Muscle of arm (tissue), 14 donors: ENCODE measurements at places on chromosomes 12 and 14. TPM values are rescaled to one million over a fixed set of nuclear protein-coding genes. Genes with fewer than 3 reads are reported as not detected.
A peak's percentile ranks its signal among the peaks of the same experiment; 100 is the strongest.

DNA sequence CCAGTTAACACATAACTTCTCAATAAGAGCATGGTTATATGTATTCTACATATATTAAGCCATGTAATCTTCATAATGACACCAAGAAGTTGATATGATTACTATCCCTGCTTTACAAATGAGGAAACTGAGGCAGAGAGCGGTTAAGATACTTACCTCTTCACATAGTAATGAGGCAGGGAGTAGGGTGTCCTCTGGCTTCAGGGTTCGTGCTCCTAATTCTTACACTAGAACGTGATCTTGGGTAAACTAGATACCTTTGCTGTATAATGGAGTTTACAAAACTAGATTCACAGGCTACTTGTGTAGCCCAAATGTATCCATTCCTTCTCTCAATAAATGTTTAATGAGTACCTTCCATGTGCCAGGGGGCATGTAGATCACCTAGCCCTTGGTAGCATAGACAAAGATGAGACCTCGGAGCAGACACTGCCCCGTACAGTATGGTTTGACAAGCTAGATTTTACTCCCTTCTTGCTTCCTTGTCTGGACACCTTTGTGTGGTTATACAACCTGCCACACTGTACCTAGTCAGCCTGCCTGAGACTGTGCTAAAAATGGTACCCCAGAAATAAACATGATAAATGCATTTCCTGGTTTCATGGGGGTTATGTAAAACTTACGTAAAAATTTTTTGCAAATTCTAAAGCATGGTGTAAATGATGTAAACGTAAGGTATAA is 991.8 kb downstream of the VRK1 start:
- DNase-seq = no peak

Gene KRT72
- not detected for polyA plus RNA-seq

DNA sequence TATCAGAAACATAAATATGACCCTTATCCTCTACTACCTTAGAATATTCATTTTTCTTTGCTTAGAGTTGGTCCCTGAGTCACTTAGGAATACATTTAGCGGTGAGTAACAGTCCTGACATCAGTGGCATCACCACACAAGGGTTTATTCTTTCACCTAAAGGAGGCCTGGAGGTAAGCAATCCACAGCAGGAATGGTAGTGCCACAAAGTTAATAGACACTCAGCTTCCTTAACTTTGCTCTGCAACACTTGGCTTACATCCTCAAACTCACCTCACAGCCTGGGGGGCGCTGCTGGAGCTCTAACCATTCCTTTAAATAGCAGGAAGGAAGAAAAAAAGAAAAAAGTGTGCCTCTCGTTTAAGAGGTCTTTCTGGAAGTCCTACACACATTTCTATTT is 29.1 kb downstream of the BBOF1 start:
- no peak for DNase-seq

Gene PSMC1
- 63.2 TPM for polyA plus RNA-seq

- DNase-seq = no peak
These were observed 7.7 kb downstream of the RARG start for GRCh38 chr12:53224061-53224896.

- DNase-seq = no peak
These were observed 36.8 kb downstream of the SPTSSA start for GRCh38 chr14:34425095-34425851.

DNA sequence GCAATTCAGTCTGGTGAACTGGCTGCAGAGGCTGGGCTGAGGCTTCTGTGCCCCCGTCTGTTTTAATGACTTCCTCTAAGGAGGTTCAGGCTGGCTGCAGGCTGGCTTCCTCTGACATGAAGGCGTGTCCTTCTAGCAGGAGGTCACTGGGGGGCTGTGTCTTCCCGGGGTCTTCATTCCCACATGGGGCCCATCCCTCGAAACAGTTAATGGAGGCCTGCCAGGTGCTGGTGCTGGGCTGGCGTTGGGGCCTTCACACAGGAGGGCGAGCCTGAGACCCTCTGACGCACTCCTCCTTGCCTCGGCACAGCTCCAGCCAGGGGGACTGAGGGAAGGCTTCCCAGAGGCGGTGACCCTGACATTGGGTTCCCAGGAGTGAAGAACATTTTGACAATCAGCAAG is 57.7 kb upstream of the DLK1 start:
- no peak for DNase-seq

DNA sequence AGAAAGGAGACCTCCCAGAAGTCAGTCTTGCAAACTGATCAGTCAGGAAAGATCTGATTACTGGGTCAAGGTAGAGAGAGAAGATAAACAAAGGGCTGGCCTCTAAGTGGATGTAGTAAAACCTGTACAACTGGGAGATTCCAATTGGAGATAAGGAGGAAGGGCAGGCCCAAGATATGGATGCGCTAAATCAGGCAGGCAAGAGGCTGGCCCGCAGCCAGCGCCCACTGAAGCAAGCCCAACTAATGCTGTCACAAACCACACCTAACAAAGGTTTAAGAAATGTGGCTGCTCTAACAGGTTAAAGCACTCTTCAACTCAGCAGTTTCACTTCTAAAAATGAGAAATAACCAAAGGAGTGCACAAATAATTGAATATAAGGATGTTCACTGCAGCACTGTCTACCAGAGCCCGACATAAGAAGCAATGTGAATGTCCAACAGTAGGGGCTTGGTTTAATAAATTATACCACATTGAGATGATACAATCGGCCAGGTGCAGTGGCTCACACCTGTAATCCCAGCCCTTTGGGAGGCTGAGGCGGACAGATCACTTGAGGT is 4.7 kb downstream of the GLTP start:
- DNase-seq = no peak

Gene ACSM4
- 0.13 TPM for polyA plus RNA-seq

Gene RTN1
- polyA plus RNA-seq = 1.7 TPM

GRCh38 chr12:79023261-79023660 is 158.7 kb downstream of the SYT1 start:
- no peak for DNase-seq

DNA sequence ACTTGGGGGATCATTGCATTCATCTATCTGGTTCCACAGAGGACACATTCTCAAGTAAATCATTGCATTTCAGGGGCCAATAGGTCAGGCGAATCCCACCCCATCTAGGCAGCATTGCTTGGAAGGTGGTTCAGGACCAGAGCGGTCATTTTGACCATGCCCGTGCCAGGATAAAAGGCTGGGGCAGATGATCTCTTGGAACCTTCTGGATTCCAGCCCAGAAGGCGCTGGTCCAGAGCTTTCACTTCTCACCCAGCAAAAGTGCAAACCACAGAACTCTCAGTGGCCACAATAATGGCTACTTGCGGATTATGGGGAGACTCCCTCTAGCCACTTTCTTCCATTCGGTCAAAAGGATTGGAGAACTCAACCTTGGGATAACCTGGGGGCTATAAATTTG is 595 bp upstream of the KRT85 start:
- DNase-seq = no peak

GRCh38 chr12:12228402-12228801 is 38.4 kb downstream of the LRP6 start:
- no peak for DNase-seq

GRCh38 chr12:6914947-6915788 is 788 bp downstream of the ENO2 start:
- DNase-seq = no peak

Gene ADGRD1
- polyA plus RNA-seq = 37.3 TPM

DNA sequence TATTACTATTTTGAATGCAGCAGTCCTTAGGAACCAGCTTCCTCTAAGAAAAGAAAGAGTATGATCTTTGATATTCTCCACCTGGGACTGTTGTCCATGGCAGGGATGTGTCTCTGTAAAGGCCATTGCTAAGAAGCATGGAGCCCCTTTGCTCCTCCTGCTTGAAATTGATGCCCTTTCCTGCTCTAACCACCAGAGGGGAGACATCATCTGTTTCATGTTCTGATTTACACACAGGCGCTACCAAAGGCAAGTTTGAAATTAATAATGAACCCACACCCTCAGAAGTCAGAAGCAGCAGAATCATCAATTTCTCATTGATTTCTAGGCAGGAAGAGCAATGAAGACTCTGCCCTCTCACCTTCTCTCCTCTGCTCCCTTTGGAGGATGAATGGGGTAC is 253.8 kb downstream of the RMST start:
- no peak for DNase-seq

GRCh38 chr12:33663000-33663654 is 223.5 kb upstream of the SYT10 start:
- no peak for DNase-seq

DNA sequence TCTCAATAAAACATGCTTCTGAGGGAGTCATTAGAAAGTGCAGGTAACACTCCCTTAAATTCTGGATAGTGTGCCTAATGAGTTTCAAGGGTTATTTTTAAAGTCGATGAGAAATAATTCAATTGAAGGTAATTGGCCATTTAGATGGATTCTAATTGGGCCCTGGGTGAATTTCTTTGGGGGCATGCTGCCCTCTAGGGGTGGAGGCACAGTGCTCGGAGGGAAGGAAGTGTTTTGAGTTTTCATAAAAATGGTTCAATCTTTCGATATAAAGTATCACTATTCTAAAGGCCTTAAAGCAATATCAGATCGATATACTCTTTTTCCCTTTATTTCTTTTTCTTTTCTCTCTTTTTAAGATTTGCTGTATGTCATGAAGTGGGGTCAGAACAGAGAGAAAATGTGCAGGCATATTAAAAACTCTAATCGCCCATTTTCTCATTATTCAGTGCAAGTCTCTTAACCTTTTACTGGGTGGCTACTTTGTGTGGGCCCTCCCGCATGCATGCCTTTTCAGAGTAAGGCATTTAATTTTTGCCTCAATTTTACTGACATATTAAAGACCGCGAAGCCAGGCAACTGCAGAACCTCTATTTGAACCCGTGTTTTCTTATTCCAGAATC is 25.5 kb downstream of the NKX2-8 start:
- DNase-seq = no peak

- no peak for DNase-seq
These were observed 102.7 kb downstream of the RBM19 start for GRCh38 chr12:113863455-113863845.

Gene GLIPR1
- polyA plus RNA-seq = 4.2 TPM

Gene JPH4
- 0.36 TPM for polyA plus RNA-seq

DNA sequence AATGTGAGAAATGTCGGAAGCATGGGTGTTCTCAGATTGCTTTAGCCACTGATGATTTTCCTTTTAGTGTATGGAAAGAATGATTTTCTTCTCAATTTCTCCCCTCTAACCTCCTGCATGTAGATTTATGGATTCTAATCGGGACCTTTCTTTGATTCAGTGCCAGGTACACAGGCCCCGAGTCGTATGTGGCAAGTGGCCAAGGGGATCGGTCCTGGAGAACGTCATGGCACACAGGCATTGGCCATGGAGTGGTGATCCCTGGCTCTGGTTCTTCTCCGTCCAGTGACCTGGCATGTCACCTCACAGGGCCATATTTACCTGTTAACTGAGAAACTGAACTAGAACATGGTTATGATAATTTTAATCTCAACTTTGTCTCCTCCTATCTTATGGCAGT is 58.1 kb downstream of the ETV6 start:
- no peak for DNase-seq

Gene CATSPERB
- polyA plus RNA-seq = 1.5 TPM

GRCh38 chr12:6277982-6278438 is 32.5 kb upstream of the PLEKHG6 start:
- DNase-seq = no peak

GRCh38 chr12:34391771-34392581 is 369.7 kb downstream of the ALG10 start:
- no peak for DNase-seq

GRCh38 chr12:6551496-6552139 is 4.2 kb downstream of the IFFO1 start:
- no peak for DNase-seq

- DNase-seq = no peak
These were observed 31.5 kb downstream of the CLEC1A start for GRCh38 chr12:10067264-10067663.

- no peak for DNase-seq
These were observed 209.8 kb downstream of the BCL11B start for GRCh38 chr14:99062216-99062615.

GRCh38 chr14:100537446-100538350 is 49.5 kb downstream of the BEGAIN start:
- no peak for DNase-seq

Gene TMEM132D
- 0.54 TPM for polyA plus RNA-seq

DNA sequence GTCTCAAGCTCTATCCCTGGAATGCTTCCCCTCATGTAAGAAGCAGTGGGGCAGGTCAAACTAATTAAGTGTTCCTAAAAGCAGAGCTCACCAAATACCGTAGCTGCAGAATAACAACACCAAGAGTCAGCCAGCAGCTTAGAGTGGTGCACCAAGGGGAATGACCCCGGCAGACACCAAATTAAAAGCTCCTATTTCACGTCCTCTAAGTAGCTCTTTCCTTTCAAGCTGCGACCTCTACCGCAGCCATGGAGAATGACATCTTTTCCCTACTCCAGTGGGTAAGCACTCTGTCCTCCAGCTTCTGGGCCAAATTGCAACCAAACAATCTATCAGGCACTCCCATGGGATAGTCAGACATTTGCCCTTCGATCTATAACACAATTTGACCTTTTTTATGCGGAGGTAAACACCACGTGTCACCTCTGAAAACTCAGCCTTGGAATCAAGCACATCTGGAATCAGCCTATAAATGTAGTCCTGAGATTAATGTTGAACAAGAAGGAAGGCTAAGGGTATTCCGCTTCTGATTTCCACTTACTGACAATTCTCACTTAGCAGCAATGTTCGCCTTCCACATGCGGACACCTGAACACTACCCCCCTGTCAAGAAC is 67.6 kb upstream of the CDKN3 start:
- DNase-seq = peak; percentile 61

DNA sequence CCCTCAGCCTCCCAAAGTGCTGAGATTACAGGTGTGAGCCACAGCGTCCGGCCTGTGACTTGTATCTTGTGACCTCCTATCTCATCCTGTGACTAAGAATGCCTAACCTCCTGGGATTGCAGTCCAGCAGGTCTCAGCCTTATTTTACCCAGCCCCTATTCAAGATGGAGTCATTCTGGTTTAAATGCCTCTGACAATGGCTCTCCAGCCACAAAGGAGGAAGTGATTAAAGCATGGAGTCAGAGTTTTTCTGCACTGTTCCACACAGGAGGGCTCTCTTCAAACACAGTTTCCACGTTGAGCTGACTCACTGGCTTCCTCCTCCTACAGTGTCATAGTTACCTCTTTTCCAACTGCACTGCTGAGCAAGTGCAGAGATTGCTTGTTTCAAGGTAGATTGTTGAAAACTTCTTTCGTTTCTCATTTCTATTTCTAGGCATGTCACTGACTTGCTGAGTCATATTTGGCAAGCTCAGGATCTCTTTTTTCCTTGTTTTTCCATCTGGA is 383.8 kb downstream of the PCNX1 start:
- DNase-seq = peak; percentile 23
